ENCODE measurements at places on chromosomes 16 and 17.

DNA sequence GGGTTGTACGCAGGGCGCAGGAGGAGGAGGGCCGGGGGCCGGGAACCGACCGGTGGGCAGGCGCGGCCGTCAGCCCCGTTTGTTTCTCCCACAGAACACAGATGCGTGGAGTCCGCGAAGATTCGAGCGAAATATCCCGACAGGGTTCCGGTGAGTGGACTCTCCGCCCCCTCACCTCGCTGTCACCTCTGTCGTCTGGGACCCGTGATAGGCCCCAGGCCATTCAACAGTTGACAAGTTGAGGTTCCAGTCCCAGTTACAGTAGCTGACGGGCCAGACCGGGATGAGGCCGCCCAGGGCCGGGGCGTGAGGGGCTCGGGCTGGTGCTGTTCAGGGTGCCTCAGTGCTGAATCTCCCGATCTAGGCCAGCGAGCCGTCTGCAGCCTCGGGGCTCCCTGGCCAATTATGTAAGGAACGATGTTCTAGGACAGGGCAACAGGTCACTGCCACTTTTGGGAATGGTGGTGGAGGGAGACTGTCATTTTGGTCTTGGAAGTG lies 628 bp downstream of the GABARAPL2 start:
- H3K4me1 ChIP-seq = peaks cover 35% of the 10 kb centered on the region
- H3K27ac ChIP-seq = peak overlapping the region; percentile 47
- H3K36me3 ChIP-seq = peaks cover 6% of the 10 kb centered on the region
- no peaks in the 10 kb centered on the region for H3K27me3 ChIP-seq
- peak; percentile 41 for DNase-seq

GRCh38 chr17:9256751-9257629 lies 235.7 kb downstream of the NTN1 start:
- H3K27ac ChIP-seq = no peak overlapping the region
- H3K4me3 ChIP-seq = no peak overlapping the region
- no peaks in the 10 kb centered on the region for H3K27me3 ChIP-seq
- H3K4me1 ChIP-seq = peaks cover 34% of the 10 kb centered on the region

- DNase-seq = no peak
- H3K4me3 ChIP-seq = no peak overlapping the region
- H3K4me1 ChIP-seq = peaks cover 45% of the 10 kb centered on the region
- H3K36me3 ChIP-seq = peaks cover 15% of the 10 kb centered on the region
- H3K27ac ChIP-seq = peak overlapping the region; percentile 65
Measured at GRCh38 chr17:29642171-29642611, 19.5 kb upstream of the CORO6 start.

- H3K4me1 ChIP-seq = no peaks in the 10 kb centered on the region
- no peaks in the 10 kb centered on the region for H3K27me3 ChIP-seq
- H3K36me3 ChIP-seq = no peaks in the 10 kb centered on the region
- no peak for DNase-seq
- H3K4me3 ChIP-seq = no peak overlapping the region
Measured at GRCh38 chr16:62870554-62870953, 834.3 kb upstream of the CDH8 start.

- no peak overlapping the region for H3K27ac ChIP-seq
- DNase-seq = no peak
- H3K36me3 ChIP-seq = peaks cover 25% of the 10 kb centered on the region
- H3K27me3 ChIP-seq = no peaks in the 10 kb centered on the region
- no peaks in the 10 kb centered on the region for H3K4me1 ChIP-seq
Measured at GRCh38 chr17:77203436-77203835, 62.7 kb downstream of the SEC14L1 start.

GRCh38 chr16:68539711-68540239 lies 684 bp downstream of the ZFP90 start:
- peak overlapping the region; percentile 92 for H3K27ac ChIP-seq
- peak overlapping the region; percentile 87 for H3K4me3 ChIP-seq
- H3K27me3 ChIP-seq = no peaks in the 10 kb centered on the region
- peaks cover 15% of the 10 kb centered on the region for H3K4me1 ChIP-seq
- DNase-seq = no peak

GRCh38 chr17:80569924-80570323 lies 25.3 kb downstream of the RPTOR start:
- no peak overlapping the region for H3K27ac ChIP-seq
- H3K36me3 ChIP-seq = peaks cover 23% of the 10 kb centered on the region
- no peak overlapping the region for H3K4me3 ChIP-seq
- H3K4me1 ChIP-seq = peaks cover 7% of the 10 kb centered on the region
- H3K27me3 ChIP-seq = no peaks in the 10 kb centered on the region
- no peak for DNase-seq

- no peak overlapping the region for H3K4me3 ChIP-seq
- H3K27me3 ChIP-seq = peaks cover 4% of the 10 kb centered on the region
- H3K4me1 ChIP-seq = peaks cover 55% of the 10 kb centered on the region
Measured at GRCh38 chr17:10117581-10118001, 80.8 kb downstream of the GAS7 start.

GRCh38 chr16:56413381-56413780 lies 12.0 kb downstream of the AMFR start:
- peaks cover 7% of the 10 kb centered on the region for H3K36me3 ChIP-seq
- H3K27me3 ChIP-seq = no peaks in the 10 kb centered on the region
- no peak overlapping the region for H3K27ac ChIP-seq
- no peak for DNase-seq
- H3K4me1 ChIP-seq = peaks cover 14% of the 10 kb centered on the region

DNA sequence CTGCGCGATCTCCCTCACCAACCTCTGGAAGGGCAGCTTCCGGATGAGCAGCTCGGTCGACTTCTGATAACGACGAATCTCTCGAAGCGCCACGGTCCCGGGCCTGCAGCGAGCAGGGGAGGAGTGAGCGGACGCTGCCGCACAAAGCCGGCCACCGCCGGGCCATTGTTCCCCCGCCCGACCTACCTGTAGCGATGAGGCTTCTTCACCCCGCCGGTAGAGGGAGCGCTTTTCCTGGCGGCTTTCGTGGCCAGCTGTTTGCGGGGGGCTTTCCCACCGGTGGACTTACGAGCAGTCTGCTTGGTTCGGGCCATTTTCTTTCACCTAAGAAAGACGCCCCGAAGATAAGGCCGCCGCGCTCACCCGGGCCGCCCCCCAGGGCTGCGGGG lies 5.8 kb upstream of the UNK start:
- peak overlapping the region; percentile 92 for H3K4me3 ChIP-seq
- DNase-seq = no peak
- peaks cover 39% of the 10 kb centered on the region for H3K36me3 ChIP-seq
- H3K27ac ChIP-seq = peak overlapping the region; percentile 90
- H3K27me3 ChIP-seq = peaks cover 6% of the 10 kb centered on the region

- peaks cover 17% of the 10 kb centered on the region for H3K4me1 ChIP-seq
- no peaks in the 10 kb centered on the region for H3K36me3 ChIP-seq
- peak; percentile 59 for DNase-seq
- H3K27me3 ChIP-seq = no peaks in the 10 kb centered on the region
- no peak overlapping the region for H3K4me3 ChIP-seq
Measured at GRCh38 chr16:84175350-84176081, 11.3 kb downstream of the TAF1C start.

GRCh38 chr17:81898029-81898866 lies 3.8 kb upstream of the NPB start:
- peaks cover 5% of the 10 kb centered on the region for H3K4me1 ChIP-seq
- H3K36me3 ChIP-seq = peaks cover 20% of the 10 kb centered on the region
- peaks cover 9% of the 10 kb centered on the region for H3K27me3 ChIP-seq
- H3K4me3 ChIP-seq = no peak overlapping the region
- DNase-seq = no peak
- H3K27ac ChIP-seq = no peak overlapping the region

GRCh38 chr17:62802561-62803205 lies 5.4 kb downstream of the MARCHF10 start:
- no peak overlapping the region for H3K4me3 ChIP-seq
- no peaks in the 10 kb centered on the region for H3K4me1 ChIP-seq
- no peak overlapping the region for H3K27ac ChIP-seq
- no peaks in the 10 kb centered on the region for H3K36me3 ChIP-seq

DNA sequence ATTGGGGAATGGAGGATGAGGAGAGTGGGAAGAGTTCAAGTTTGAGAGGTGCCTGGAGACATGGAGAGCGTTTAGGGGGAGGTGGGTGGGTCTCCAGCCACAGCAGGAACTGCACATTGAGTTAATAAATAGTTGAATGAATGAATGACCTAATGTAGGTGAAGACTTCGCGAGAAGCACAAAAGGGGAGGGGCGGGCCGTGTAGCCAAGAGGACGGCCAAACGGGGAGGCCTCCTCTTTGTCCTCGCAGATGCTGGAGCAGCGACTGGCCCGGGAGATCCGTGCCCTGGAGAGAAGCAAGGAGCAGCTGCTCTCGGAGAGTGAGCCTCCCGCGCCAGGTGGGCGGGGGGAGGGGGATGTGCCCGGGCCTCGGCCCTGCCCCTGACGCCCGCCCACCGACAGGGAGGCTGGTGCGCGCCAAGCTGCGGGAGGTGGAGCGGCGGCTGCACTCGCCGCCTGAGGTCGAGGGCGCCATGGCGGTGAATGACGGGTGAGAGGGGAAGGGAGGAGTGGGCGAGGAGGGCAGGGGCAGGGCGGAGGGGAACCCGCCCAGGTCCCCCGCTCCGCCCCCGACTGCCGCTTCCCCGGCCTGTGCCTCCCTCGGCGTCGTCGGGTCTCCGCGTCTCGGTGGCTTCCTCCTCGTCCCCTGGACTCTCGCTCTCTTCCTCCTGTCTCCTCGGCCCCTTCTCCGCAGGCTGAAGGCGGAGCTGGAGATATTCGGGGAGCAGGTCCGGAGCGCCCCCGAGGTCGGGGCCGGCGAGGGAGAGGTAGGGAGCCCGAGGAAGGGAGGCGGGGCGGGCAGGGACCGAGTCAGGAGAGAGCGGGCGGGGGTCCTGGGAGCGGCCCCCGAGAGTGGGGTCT lies 12.9 kb downstream of the SYCE1L start:
- H3K27ac ChIP-seq = peak overlapping the region; percentile 34
- H3K36me3 ChIP-seq = peaks cover 5% of the 10 kb centered on the region
- H3K4me3 ChIP-seq = peak overlapping the region; percentile 80
- DNase-seq = peak; percentile 82
- no peaks in the 10 kb centered on the region for H3K27me3 ChIP-seq
- H3K4me1 ChIP-seq = peaks cover 11% of the 10 kb centered on the region

- H3K36me3 ChIP-seq = peaks cover under 1% of the 10 kb centered on the region
- H3K4me1 ChIP-seq = peaks cover 3% of the 10 kb centered on the region
- no peak overlapping the region for H3K27ac ChIP-seq
- DNase-seq = peak; percentile 18
Measured at GRCh38 chr17:48952904-48953303, 8.3 kb upstream of the SNF8 start.

GRCh38 chr17:44602390-44602789 lies 45.1 kb downstream of the FZD2 start:
- H3K4me1 ChIP-seq = no peaks in the 10 kb centered on the region
- H3K36me3 ChIP-seq = no peaks in the 10 kb centered on the region
- no peak overlapping the region for H3K4me3 ChIP-seq

DNA sequence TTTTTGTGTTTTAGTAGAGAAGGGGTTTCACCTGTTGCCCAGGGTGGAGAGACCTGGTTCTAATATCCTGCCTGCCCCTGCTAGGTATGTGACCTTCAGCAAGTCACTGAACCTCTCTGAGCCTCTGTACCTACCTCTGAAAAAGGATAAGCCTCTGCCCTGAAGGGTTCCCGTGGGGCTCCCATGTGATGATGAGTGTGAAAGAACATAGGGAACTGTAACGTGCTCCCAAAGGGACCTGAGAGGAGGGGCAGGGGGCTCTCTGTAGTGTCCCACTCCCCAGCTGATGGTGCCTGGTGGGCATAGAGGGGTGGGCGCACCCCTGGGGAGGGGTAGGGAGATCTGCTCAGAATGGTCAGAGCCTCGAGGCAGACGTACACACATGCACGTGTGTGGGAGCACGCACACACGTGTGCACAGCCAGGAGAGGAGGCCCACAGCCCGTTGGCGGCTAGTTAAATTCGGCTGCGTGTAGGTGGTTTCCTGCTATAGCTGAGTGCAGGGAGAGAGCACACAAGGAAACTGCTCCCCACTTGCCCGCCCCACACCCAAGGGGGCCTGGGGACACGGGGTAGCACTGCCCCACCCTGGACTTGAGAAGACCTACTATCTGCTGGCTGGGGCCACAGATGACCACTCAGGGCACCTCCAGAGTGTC lies 6.7 kb downstream of the KCNH4 start:
- H3K4me1 ChIP-seq = peaks cover 9% of the 10 kb centered on the region
- H3K36me3 ChIP-seq = no peaks in the 10 kb centered on the region
- H3K27me3 ChIP-seq = peaks cover 11% of the 10 kb centered on the region
- no peak overlapping the region for H3K4me3 ChIP-seq

- no peak overlapping the region for H3K27ac ChIP-seq
- DNase-seq = no peak
- peaks cover 3% of the 10 kb centered on the region for H3K4me1 ChIP-seq
- H3K27me3 ChIP-seq = no peaks in the 10 kb centered on the region
Measured at GRCh38 chr17:45197108-45197507, 24.6 kb upstream of the FMNL1 start.

DNA sequence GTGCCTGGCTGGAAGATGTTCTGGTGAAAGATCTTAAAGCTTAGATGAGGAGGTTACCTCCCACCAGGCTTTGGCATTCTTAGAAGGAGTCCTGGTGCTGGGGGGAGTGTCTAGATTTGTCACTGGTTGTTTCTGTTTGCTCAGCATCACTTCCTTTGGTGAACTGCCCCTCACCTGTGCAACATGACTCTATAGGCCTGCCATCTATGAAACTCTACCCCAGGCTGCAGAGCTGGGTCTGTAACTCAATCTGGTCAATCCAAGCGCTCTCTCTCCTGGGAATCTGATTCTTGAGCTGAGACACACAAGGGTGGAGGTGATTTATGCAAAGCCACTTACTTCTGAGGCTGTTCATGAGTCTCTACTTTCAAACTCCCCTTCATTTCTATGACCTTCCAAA lies 399.4 kb downstream of the NPIPA7 start:
- H3K4me3 ChIP-seq = no peak overlapping the region
- H3K36me3 ChIP-seq = no peaks in the 10 kb centered on the region
- peaks cover 32% of the 10 kb centered on the region for H3K27me3 ChIP-seq

DNA sequence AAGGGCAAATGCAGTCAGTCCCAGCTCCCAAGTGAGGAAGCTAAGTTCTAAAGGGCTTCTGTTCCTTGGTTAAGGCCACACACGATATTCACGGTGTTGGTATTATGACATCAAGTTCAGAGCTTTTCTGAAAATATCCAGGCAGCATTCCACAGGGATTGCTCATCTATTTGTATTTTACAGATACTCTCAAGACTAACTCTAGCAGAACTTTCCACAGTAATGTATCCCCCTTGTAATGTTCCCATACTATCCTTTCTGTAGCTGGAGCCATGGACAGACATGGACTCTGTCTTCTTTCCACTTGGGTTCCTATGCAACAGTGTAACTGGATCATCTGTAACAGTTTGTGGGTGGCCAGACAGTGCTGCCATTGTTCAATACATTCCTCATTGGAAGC lies 13.5 kb downstream of the SDR42E1 start:
- H3K27me3 ChIP-seq = no peaks in the 10 kb centered on the region
- no peak for DNase-seq
- H3K36me3 ChIP-seq = peaks cover 17% of the 10 kb centered on the region
- H3K4me3 ChIP-seq = no peak overlapping the region

DNA sequence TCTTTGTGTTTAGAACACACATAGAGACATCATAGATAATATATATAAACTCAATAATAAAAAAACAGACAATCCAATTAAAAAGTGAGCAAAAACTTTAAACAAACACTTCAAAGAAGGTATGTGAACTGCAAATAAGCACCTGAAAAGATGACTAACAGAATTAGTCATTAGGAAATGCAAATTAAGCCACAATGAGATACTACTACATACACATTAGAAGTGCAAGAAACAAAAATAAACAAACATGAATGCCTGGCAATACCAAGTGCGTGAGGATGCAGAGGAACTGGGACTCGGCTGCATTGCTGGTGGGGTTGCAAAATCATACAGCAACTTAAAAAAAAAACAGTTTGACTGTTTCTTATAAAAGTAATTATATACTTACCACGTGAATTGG lies 799.0 kb downstream of the KCNJ2 start:
- H3K36me3 ChIP-seq = no peaks in the 10 kb centered on the region
- no peak overlapping the region for H3K4me3 ChIP-seq
- H3K27ac ChIP-seq = no peak overlapping the region
- H3K27me3 ChIP-seq = no peaks in the 10 kb centered on the region
- H3K4me1 ChIP-seq = no peaks in the 10 kb centered on the region

All from activated naive CD8-positive, alpha-beta T cell treated with anti-CD3 and anti-CD28 coated beads for 36 hours (primary cell).